ENCODE measurements at places on chromosomes 6 and 20.

- DNase-seq, result no peak
Observed at GRCh38 chr6:126233192-126233591, 106.7 kb upstream of the CENPW start.

- no peak for DNase-seq
Observed at GRCh38 chr6:34585108-34585507, 29.0 kb upstream of the SPDEF start.

DNA sequence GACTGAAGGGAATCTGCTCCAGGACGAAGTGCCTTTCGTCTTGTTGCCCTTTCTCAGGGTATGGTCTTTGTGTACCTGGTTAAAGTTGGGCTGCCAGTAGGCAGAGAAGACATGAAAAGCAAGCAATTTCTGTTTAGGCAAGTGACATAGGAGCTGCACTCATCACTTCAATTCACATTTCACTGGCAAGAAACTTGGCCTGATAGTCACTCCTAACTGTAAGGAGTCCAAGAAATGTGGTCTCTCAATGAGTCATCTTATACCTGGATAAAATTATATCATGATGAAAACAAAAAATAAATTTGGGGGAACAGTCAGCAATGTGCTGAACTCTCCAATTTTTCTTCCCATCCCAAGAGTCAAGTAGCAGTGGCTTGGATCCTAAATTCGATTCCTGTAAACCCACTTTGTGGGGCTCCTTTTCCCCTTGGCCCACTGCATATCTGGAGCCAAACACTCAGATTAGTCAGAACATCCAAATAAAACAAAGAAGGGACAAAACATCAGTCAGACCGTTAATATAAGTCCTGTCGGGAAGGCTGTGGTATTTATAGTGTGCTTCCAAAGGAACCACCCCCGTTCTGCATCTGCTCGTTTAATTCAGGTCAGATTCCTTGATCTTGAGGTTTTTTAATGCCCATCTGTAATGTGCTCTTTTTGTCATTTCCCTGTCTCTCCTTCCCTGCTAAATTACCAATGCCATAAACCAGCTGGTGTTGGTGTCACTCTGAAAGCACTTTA is 5.0 kb upstream of the GABRR1 start:
- DNase-seq, result no peak

- no peak for DNase-seq
Observed at GRCh38 chr20:4104045-4104444, 88.7 kb upstream of the RNF24 start.

GRCh38 chr6:56378507-56378906 is 131.1 kb upstream of the COL21A1 start:
- DNase-seq, result no peak

DNA sequence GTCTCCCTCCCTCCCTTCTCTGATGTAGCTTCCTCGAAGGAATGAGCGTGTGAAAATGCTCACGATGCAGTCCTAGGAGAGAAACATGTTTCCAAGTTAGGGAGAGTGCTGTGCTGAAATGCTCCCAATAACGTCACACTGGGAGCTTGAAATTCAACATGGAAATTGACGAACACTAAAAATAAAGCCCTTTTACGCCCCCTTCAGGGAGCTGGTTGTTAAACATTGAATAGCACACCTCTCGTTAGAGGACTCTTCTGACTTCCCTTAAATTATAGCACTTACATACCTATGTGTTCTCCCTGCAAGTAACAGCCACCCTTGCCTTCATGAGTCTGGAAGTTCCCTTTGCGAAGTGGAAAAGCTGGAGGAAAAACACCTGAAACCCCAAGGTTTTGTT is 88.6 kb downstream of the BFSP1 start:
- no peak for DNase-seq

All from fibroblast of gingiva (primary cell).